ENCODE measurements at places on chromosomes 4 and X.

DNA sequence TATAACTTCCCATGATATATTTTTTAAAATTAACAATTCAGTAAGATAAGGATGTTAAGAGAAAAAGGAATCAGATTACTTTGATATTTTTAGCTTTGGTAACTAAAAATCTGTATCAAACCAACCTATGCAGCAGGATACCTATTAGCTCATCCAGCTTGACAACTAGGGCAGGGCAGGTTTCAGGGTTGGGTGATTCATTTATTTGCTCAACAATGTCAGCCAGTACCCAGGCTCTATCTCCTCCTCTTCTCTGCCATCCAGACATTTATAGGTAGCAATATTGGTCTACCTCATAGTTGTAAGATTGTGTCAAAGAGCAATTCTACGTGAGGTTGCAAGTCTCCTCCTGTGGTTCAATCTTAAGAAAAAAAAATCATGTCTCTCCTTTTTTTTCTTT lies 421.9 kb downstream of the ANKRD50 start:
- no peak for DNase-seq

- DNase-seq, result no peak
Measured at GRCh38 chrX:130211415-130212186, 39.8 kb downstream of the RAB33A start.

- DNase-seq, result no peak
Measured at GRCh38 chr4:66160606-66161005, 490.3 kb upstream of the EPHA5 start.

DNA sequence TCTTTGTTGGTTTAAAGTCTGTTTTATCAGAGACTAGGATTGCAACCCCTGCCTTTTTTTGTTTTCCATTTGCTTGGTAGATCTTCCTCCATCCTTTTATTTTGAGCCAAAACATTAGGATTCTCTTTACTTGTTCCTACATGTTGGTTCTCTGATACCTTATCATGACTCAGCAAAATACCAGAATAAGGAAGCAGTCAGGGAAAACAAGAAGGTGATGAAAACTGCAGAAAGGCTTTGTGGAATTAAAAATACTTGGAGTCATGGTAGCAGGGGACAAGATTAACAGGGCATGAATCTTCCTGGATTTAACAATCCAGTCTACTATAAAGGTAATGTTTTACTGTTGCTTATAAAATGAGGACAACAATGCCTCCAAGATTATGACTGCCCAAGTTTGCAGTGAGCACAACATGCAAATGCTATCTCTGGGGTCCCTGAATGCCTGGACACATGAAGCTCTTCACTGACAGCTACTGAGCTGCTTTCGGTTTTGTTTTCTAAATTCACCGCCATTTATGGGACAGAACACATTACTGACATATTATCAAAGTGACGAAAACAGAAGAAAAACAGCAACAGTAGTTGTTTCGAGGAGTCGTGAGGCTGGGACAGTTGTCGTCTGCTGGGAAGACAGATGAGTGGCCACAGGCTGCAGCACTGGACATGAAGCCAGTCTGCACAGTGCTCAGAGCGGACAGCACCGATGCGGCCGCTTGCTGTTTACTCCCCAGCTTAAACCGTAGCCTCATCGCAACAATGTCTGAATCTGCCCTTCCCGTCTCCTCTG lies 174.5 kb upstream of the DKK2 start:
- DNase-seq, result peak; percentile 3

DNA sequence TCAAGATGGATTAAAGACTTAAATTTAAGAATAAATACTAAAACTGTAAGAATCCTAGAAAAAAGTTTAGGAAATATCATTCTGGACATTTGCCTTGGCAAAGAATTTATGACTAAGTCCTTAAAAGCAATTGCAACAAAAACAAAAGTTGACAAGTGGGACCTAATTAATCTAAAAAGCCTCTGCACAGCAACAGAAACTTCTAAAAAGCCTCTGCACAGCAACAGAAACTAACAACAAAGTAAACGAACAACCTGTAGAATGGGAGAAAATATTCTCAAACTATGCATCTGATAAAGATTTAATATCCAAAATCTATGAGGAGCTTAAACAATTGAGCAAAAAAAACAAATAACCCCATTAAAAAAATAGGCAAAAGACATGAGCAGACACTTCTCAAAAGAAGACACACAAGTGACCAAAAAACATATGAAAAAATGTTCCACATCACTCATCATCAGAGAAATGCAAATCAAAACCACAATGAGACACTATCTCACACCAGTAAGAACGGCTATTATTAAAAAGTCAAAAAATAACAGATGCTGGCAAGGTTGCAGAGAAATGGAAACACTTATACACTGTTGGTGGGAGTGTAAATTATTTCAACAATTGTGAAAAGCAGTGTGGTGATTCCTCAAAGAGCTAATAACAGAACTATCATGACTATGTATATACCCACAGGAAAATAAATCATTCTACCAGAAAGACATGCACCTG lies 5.5 kb upstream of the OPRPN start:
- DNase-seq, result no peak

GRCh38 chrX:110657073-110657472 lies 138.5 kb downstream of the CHRDL1 start:
- DNase-seq, result no peak

- DNase-seq, result no peak
Measured at GRCh38 chr4:27720010-27720766, 859.5 kb downstream of the STIM2 start.

DNA sequence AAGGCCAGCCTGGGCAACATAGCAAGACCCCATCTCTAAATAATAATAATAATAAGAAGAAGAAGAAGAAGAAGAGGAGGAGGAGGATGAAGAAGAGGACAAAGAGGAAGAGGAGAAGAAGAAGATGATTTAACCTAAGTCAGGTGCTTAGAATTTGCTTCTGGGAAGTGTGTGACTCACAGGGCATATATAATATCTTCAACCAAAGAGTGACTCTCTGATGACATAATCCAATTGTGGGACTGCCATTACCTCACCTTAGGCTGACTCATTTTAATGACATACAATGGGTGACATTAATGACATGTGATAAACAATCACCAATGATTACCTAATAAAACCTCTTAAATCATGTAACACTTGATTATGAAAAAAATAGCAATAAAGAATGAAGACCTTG lies 32.7 kb upstream of the MBTPS2 start:
- peak; percentile 26 for DNase-seq

DNA sequence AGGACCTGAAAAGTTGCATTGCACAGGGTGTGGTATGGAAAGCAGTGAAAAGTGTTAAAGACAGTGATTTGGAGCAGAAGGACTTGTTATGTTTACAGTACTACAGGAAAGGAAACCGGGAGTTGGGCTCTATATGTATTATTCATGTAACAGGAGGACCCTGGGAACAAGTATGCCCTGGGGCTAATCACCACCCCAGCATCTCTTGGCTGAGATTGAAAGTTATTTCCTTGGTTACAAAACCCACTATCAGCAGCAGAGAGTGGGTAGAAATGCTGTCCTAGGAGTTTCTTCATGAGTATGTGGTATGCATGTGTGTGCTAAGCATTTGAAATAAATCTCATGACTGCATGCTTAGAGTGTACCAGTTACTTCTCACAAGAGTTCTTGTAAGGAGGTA lies 46.9 kb downstream of the STK32B start:
- DNase-seq, result no peak

DNA sequence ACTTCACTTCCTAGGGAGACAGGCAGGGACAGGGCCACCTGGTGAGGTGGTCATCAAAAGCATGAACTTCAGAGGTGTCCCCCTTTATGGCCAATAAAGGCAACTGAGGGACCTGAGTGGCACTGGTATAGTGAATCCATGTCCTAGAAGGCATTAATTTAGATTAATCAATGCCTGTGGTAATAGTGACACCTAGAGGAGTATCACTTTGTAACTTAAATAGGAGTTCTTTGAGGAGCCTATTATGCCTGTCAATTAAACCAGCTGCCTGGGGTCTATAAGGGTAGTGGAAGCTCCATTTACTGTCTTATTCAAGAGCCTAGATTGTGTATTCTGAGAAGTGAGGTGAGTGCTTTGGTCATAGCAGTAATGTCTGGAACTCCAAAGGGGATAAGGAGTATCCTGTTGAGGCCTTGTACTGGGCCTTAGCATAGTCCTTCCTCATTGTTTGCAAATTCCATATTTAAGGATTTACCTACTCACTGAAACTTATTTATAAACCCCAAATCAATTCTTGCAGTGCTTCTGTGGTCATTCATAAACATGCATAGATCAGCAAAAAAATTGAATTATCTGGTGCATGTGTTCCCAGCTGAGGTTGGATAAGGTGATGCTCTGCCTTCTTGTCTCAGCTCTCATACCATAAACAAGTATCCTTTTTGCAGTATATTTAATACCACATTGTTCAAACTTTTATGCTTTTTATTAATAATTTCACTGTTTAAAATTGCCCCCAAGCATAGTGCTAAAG lies 213.8 kb upstream of the RADX start:
- DNase-seq, result no peak

DNA sequence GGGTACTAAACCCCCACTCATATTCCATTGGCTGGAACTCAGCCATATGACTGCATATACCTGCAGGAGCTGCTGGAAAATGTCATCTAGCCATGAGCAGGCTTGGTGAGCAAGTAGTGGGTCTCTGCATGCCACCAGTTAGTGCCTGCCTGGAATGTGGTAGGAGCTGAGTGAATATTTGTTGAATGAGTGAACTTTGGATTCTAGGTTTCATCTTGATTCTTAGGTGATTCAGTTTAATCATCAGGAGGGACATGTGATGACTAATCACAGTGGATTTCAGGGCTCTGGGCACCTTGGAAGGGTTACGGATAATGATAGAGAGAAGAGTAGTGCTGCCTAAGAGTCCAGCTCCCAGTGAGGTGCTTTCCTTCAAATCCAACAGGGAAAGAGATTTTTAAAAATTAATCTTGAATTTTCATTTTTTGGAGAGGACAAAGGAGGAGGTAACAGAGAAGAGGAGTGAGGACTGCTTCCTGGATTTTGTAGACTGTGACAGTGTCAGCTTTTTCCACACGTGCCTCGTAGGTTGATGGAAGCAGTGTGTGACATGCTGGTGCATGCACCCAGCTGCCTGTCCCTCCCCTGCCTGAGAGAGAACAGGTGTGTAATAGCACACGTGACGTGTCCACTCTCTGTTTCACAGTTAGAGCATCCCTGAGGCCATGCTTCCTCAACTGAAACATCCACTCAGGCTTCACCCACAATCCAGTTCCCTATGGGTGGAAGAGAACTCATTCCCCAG lies 30.4 kb downstream of the NHS start:
- DNase-seq, result peak; percentile 58

- DNase-seq, result no peak
Measured at GRCh38 chr4:101254776-101255175, 92.5 kb downstream of the PPP3CA start.

Data from GM23248 (cell line).